ENCODE measurements at places on chromosomes 4 and X. TPM values are rescaled to one million over a fixed set of nuclear protein-coding genes. Genes with fewer than 3 reads are reported as not detected.

The LRCH2 gene
- 3.3 TPM for total RNA-seq

The STBD1 gene
- total RNA-seq, result 12.8 TPM

The TKTL2 gene
- not detected for total RNA-seq

The GPR50 gene
- not detected for total RNA-seq

The SLC9B1 gene
- total RNA-seq, result 0.95 TPM

The SYNPO2 gene
- total RNA-seq, result 72.0 TPM

The TXK gene
- 3.5 TPM for total RNA-seq

The MSX1 gene
- 13.5 TPM for total RNA-seq

DNA sequence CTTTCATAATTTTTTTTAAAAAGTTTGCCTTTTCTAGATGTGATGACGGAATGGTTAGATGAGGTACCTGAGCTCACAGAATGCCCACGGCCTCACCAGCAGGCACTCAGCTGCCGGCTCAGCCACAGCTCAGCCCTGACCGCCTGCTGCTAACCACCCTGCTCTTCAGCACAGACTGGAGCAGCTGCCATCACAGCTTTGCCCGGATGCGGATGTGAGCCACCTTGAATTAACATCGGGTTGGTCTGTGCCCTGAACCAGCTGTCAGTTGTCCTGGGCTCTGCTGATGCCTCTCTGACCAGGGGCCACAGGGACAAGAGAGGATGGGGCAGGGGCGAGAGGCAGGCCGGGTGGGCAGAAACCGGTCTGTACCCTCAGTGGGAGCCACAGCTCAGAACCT, 93.3 kb downstream of the HMX1 start:
- DNase-seq, result no peak

DNA sequence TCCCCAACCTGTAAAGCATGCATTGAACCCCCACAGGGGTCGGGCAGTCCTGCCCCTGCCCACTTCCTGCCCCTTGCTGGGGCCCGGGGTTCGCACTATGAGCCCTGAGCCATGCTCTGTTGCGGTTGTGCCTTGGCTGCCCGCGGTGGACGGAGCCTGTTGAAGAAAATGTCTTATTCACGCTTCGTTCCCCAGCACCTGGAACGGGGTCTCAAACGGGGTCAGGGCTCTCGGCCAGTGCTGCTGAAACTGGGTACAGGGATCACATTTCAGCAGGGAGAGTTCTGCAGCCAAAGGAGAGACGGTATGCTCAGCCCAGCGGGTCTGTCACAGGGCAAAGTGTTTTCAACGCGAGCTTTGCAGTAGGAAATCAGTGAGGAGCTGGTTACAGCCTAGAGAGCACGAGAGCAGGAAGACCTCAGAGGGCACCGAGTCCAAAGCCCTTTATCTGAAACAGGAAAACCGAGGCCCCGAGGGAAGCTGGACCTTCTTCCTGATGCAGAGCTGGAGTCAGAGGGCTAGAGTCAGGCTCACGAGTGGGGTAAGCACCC, 46.3 kb upstream of the AFAP1 start:
- no peak for DNase-seq

DNA sequence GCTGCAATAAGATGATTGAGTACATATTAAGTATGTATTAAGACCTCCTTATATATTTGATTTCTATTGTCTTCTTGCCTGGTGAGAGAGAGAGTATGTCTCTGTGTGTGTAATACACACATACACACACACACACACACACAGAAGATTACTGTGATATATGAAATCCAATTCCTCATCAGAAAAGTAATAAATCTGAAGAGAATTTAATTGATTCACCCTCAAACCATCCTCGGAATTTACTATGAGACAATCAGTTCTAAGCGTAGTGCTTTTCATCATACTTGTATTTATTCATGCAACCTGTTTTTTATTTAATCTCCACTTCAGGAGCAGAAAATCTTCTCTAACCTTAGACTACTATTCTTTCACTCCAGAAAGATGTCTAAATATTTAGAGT, 62.3 kb upstream of the TLL1 start:
- DNase-seq, result no peak

- no peak for DNase-seq
Observed at GRCh38 chrX:115693476-115693875, 132.5 kb downstream of the PLS3 start.

- no peak for DNase-seq
Observed at GRCh38 chr4:147782087-147782781, 50.3 kb downstream of the ARHGAP10 start.

GRCh38 chr4:145843639-145844038, 95.0 kb downstream of the ZNF827 start:
- no peak for DNase-seq

- DNase-seq, result no peak
Observed at GRCh38 chrX:35439034-35439660, 359.0 kb upstream of the MAGEB16 start.

GRCh38 chr4:128831531-128832242, 22.2 kb downstream of the JADE1 start:
- DNase-seq, result no peak

GRCh38 chr4:20984576-20984836, 284.2 kb downstream of the PACRGL start:
- DNase-seq, result no peak

DNA sequence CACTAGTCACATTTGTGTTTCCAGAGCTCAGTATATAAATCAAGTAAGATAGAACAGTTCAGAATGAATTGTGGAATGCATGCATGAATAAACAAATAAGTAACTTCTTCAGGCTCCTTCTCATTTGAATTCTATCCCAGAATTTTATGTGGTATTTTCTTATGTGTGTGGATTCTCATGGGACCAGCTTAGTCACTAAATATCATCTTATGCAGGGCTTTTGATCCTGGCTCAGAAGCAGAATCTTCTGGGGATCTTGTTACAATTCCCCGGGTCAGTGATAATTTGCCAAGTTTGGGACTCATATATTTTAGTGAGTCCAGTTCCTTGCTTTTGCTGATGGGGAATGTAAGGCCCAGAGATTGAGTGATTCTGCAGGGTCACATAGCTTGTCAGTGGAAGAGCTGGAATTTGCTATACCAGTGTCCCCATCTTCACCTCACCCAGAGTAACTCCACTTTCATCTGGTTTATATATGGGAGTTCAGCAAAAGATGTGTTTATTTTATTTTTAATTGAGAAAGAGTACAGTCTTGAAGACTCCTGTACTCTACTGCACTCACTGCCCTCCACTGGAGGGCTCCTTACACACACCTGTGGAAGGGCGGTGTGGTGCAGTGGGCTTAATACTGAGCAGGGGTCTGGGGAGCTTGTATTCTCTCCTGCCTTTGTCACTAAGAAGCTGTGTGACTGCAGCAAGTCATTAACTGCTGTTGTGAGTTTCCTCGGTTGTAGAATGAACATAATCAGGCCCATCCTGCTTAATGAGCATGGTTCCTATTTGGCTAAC, 198.2 kb upstream of the CXorf66 start:
- DNase-seq, result no peak
